ENCODE measurements at places on chromosomes 12 and 14. TPM values are rescaled to one million over a fixed set of nuclear protein-coding genes. Genes with fewer than 3 reads are reported as not detected.

The SDR9C7 gene
- not detected for total RNA-seq

The HSPB8 gene
- 469 TPM for total RNA-seq

The AICDA gene
- not detected for total RNA-seq

The BIN2 gene
- 2.1 TPM for total RNA-seq

All from right atrium auricular region (tissue), 2 donors.